ENCODE measurements at places on chromosomes 13 and 19.

DNA sequence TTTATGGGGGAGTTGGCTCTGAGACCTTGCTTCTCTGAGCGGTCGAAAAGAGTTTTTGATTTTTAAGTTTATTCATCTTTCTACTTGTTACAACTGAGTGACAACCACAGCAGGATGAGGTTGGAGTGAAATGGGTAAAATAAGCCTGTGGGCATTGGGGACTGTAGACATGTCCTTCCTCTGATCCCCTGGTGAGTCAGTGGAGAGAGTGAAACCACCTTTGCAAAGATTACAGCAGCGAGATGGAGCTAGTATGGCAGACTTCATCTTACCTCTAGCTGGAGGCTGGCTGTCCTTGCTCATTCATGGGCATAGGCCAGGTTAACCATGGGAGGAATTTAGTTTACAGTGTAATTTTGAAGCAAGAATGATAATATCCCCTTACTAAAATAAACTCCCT, 30.9 kb upstream of the PSG9 start:
- DNase-seq: peak; percentile 86

GRCh38 chr13:42047561-42048341, 697 bp upstream of the DGKH start:
- peak; percentile 76 for DNase-seq

GRCh38 chr19:33195645-33196347, 1.7 kb downstream of the LRP3 start:
- DNase-seq: no peak

DNA sequence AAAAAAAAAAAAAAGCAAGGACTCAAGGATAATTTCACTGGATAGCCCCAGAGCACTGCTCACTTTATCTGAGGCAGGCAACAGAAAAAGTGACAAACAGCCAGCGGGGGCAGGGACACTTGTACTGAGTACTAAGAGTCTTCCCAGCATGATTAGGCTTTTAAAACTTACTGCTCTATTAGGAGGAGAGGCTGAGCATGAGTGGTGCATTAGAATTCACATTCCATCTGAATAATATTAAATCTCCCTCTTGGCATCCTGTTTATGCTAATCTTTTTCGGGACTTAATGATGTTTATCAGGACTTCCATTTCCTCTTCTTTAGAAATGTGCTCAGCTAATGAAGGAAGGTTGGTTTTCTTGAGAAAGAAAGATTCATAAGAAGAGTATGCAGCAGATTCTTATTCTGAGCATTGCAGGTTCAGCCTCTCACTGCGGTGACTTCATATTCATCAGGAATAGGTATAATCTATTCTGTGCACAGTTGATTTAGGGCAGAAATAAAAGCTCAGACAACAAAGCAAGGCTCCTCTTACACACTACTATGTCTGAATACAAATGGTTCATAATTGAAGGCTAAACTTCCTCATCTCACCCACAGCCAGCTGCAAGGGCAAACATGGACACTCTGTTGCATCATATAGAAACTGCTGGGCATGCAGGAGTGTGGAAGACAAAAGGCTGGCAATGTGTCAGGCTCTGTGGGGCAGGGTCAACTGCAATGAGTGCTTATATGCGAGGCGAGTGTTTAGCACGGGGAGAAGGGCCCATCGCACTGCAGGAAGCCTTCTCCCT, 107.0 kb downstream of the KL start:
- peak; percentile 77 for DNase-seq

- DNase-seq: no peak
Observed at GRCh38 chr13:101301053-101301452, 115.3 kb downstream of the NALCN start.

DNA sequence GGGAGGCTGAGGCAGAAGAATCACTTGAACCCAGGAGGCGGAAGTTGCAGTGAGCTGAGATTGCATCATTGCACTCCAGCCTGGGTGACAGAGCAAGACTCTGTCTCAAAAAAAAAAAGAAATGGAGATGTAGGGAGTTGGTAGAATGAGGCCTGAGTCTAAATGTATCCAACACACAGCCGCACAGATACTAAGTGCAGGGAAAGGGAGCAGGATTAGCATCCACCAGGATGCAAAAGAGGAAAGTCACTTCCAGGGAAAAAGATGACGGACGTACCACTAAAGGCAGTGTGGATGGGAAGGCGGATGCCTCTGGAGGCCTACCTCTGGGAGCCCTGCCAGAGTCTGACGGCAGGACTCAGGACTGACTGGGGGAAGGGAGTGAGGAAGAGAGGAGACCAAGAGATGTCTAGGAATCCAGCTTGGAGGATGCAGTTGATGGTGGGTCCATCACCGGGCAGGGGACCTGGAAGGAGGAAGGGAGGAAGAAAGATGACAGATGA, 6.8 kb downstream of the FAM98C start:
- peak; percentile 58 for DNase-seq

- no peak for DNase-seq
Observed at GRCh38 chr19:13959962-13960862, 7.9 kb downstream of the DCAF15 start.

DNA sequence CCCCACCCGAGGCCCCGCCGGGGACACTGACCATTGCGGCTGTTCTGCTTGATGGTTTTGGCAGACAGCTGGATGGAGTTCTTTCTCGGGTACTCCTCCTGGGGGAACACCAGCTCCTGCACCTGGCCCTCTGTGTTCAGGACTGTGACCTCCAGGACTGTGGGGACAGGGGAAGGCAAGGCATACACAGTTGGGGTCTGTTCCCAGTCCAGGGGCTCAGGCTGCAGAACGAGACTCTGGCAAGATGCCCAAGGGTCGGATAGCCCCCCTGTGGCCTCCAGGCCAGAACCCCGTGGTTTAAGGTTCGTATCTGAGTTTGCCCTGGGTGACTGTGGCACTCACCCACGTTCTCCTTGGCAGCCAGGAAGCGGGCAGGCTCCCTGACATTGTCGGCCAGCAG, 22.7 kb upstream of the ASF1B start:
- no peak for DNase-seq

GRCh38 chr13:50104493-50104892, 89.2 kb downstream of the KCNRG start:
- no peak for DNase-seq

GRCh38 chr13:95360464-95361097, 59.3 kb upstream of the ABCC4 start:
- peak; percentile 54 for DNase-seq

DNA sequence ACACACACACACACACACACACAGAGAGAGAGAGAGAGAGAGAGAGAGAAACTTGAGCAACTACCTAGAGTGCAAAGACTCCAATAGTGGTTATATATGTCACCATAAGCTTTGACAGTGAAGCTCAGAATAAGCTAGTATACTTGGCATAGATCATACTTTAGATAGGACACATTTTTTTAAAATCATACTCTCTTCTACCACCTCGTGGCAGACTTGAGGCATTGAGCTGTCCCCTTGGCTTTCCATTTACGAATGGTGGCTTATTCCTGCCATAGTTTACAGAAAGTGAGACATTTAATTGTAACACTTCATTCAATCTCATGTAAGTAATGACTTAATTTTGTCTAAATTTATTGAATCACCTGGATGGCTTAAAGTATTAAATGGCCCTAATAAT, 108.2 kb downstream of the EDNRB start:
- peak; percentile 31 for DNase-seq

DNA sequence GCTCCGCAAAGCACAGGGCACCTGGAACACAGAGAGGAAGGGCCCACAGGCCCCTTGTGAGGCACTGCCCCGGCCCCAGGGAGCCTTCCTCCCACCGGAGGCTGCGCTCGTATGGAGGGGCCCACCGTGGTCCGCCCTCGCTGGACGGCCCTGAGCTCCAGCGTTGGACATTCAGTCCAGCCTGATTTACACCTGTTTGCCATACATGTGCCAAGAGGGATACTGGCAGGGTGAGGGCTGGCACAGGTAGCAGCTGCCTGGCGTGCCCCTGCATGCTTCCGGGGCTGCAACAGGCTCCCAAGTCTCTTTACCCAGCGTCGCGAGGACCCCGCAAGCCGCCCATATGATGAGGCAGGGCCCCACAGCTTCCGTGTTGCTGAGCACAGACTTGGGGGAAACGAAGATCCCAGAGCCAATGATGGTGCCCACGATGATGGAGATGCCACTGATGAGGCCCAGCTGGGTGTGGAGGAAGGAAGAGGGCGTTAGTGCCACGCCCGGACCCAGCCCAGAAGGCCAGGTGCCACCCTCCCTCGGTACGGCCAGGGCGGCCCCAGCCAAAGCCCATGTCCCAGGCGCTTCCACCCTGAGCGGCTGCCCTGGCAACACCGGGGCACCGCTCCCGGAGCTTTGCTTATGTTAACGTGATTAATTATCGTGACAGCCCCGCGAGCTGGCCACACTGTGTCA, 5.1 kb downstream of the SLC7A9 start:
- no peak for DNase-seq

GRCh38 chr13:97221046-97221445, 1.1 kb upstream of the MBNL2 start:
- no peak for DNase-seq

- DNase-seq: peak; percentile 92
Observed at GRCh38 chr13:113493315-113493951, 2.9 kb upstream of the DCUN1D2 start.

GRCh38 chr13:82905071-82905470, 977.2 kb downstream of the SLITRK1 start:
- no peak for DNase-seq

DNA sequence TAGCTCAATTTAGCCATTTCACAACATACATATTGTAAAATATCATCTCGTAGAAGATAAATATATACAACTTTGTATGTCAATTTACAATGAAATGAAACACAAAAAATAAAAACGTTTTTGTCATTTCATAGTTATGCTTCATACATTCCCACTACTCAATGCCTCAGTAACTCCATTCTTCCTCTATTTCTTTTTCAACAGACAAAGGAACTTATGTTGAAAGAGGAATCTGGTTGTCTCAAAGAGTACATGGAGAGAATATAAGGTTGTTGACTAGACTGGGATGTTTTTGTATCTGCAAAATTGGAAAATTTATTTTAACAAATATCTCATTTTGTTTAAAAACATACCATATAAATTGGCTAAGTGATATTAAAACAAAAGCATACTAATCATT, 12.8 kb downstream of the KCTD12 start:
- DNase-seq: no peak

- peak; percentile 72 for DNase-seq
Observed at GRCh38 chr19:9018163-9018875, 8.1 kb upstream of the MUC16 start.

- DNase-seq: no peak
Observed at GRCh38 chr13:55361141-55361540, 1779.6 kb upstream of the PRR20A start.

DNA sequence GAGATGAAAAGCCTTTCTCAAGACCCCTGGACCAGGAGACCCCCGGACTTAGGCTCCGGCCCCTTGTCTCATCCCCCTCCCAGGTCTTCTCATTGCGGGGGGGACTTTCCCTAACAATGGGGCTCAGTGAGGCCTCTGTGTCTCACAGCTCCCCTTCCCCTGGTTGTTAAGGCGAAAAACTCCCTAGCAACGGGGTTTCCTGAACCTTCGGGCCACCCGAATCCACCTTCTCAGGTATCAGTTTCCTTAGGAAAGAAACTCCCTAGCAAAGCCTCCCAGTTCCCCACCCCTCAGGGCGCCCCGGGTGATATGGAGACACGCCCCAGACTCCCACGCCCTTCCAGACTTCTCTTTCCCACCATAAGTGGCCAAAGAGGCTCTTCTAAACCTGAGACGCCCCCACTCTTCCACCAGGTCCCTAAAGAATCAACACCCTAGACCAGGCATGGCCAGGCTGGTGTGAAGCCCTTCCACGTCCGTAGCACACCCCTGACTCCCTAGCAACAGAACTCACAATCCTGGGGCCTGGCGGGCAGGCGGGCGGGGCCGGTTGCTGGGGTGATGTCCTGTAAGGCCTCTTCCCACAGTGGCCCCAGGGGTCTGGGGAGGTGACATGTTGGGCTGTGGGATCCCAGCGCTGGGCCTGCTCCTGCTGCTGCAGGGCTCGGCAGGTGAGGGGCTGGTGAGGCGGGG, at the start of gene TMEM190:
Gene TMEM190, plus strand, starts transcription at position 586 of the 693 bp plus-strand sequence. Its CDS starts 28 bp downstream, at position 614.
- DNase-seq: peak; percentile 38

DNA sequence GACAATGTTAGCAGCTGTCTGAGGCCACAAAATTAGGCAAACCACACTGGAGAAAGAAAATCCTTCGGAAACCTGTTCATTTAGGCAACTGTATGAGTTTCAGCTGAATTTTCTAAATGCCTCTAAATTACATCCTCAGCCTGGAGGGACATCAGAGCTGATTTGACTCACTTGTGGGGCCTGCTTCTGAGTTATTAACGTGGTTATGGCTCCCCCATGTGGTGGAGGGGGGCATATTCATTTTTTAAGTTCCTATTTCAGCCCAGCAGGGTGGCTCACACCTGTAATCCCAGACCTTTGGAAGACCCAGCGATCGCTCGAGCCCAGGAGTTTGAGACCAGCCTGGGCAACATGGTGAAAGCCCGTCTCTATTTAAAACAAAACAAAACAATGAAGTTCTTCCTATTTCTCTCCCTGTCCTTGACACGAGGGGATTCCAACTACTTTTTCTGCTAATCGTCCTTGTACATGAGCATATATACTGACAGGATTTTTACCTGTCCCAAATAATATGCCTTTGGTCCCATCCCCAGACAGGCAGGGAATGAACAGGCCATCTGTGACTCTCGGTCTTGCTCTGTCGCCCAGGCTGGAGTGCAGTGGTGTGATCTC, 31.5 kb upstream of the HIF3A start:
- DNase-seq: peak; percentile 77

DNA sequence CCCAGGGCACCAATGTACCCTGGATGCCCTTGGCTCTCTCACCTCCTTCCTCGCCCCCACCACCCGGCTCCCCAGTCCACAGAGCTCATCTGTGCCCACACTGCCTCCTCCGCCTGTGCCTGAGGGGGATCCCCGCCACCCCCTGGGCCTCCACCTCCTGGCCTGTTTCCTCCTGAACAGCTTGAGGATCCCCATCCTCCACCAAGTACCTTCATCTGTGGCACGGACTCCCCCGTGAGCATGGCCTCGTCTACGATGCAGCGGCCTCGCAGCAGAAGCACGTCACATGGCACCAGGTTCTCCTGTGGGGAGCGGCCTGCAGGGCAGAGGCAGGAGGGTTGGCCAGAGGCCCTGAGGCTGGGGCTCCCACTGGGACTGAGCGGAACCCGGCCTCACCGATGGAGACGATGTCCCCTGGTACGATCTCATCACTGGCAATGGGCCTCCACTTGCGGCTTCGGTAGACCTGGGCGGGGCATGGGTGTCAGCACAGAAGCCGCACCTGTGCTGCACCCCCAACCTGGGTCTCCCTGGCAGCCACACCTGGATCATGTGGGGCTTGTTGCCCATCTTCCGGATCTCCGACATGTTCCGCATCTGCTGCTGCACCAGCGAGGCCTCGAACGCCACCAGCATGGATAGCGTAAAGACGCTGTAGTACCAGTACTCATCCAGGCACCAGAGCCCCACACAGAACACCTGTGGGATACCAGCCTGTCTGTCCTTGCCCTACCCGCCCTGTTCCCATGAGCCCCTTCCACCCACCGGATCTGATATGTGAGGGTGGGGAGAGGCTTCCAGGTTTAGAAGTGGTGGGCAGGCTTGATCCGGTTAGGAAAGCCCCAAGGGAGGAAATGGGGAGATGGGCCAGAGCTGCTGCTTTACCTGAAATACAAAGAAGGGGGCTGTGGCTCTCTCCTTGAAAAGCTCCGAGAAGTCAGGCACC, 6.8 kb downstream of the ATP13A1 start:
- no peak for DNase-seq
